Lower lobe of right lung (tissue), 2 donors: ENCODE measurements at places on chromosomes 16 and 17. TPM values are rescaled to one million over a fixed set of nuclear protein-coding genes. Genes with fewer than 3 reads are reported as not detected.

Gene CCR7
- 2.2 TPM for total RNA-seq

DNA sequence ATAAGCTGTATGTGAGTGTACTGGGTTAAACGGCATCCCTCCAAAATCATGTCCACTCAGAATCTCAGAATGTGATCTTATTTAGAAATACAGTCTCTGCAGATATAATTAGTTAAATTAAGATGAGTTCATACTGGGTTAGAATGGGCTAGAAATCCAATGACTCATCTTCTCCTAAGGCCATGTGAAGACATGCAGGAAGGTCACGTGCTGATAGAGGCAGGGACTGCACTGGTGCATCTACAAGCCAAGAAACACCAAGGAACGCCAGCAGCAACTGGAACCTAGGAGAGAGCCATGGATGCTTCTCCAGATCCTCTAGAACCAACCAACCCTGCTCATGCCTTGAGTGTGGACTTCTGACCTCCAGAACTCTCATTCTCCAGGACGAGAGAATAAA is 241.0 kb downstream of the XYLT1 start:
- peaks cover 6% of the 10 kb centered on the region for H3K4me1 ChIP-seq
- no peaks in the 10 kb centered on the region for H3K36me3 ChIP-seq
- H3K4me3 ChIP-seq = no peak overlapping the region
- H3K27me3 ChIP-seq = no peaks in the 10 kb centered on the region
- no peak for DNase-seq
- no peak overlapping the region for H3K27ac ChIP-seq

DNA sequence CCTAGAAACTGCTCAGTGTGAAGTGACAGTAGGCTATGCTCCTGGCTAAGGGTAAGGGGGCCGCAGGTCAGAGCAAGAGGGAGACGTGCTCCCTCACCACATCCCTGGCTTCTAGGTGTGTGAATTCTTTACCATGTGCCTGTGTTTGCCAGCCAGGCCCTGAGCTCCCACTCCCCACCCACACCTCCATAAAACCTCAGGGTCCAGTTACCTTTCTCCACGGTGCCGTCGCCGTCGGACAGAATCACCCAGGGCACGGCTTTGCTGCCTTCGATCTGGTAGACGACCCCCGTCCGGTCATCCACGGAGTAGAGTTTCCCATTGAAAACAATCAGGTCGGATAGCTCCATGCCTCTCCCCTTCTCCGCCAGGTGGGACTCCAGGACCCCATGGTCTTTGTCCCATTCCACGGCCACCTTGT is 12.8 kb downstream of the CANT1 start:
- peaks cover 13% of the 10 kb centered on the region for H3K4me1 ChIP-seq
- DNase-seq = no peak
- peak overlapping the region; percentile 60 for H3K27ac ChIP-seq
- H3K36me3 ChIP-seq = peaks cover 79% of the 10 kb centered on the region
- H3K27me3 ChIP-seq = no peaks in the 10 kb centered on the region

GRCh38 chr17:79680318-79680695 is 50.4 kb upstream of the ENPP7 start:
- H3K4me3 ChIP-seq = no peak overlapping the region
- H3K27ac ChIP-seq = no peak overlapping the region
- no peaks in the 10 kb centered on the region for H3K36me3 ChIP-seq
- no peaks in the 10 kb centered on the region for H3K4me1 ChIP-seq

- DNase-seq = peak; percentile 92
- H3K4me3 ChIP-seq = peak overlapping the region; percentile 59
- peak overlapping the region; percentile 90 for H3K27ac ChIP-seq
Observed at GRCh38 chr17:75845058-75845711, 981 bp upstream of the UNC13D start.

DNA sequence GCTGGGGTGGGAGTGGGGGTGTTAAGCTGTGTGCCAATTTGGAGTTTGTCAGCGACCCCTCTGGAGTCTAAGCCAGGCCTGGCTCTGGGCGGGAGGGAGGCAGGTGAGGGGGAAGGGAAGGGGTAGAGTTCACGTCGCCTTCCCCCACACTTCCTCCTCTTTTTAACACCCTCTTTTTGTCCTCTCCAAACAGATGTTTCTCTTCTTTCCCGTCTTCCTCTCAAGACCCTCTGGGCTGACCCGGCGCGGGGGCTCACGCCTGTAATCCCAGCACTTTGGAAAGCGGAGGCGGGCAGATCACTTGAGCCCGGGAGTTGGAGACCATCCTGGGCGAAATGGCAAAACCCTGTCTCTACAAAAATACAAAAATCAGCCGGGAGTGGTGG is 3.3 kb downstream of the HOXB1 start:
- H3K27ac ChIP-seq = no peak overlapping the region
- no peak for DNase-seq
- peak overlapping the region; percentile 25 for H3K4me3 ChIP-seq
- no peaks in the 10 kb centered on the region for H3K4me1 ChIP-seq
- peaks cover 55% of the 10 kb centered on the region for H3K27me3 ChIP-seq

DNA sequence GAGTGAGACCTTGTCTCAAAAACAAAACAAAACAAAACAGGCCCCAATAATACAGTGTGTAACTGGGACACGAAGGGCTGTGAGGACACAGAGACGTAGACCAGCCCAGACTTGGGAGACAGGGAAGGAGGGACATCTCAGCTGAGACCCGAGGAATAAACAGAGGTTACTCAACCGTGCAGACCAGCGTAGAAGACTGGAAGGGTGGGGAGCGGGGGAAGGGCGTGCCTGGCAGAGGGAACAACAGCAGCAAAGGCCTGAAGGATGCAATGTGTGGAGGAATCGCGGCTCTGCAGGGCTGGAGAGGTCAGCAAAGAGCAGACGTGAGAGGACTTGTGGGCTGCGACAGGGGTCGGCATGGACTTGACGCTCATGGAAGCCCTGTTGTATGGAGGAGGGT is 11.6 kb upstream of the CES4A start:
- no peaks in the 10 kb centered on the region for H3K27me3 ChIP-seq
- no peak for DNase-seq
- peaks cover 12% of the 10 kb centered on the region for H3K4me1 ChIP-seq
- no peaks in the 10 kb centered on the region for H3K36me3 ChIP-seq
- no peak overlapping the region for H3K27ac ChIP-seq
